ENCODE measurements at places on chromosomes 1 and 21. TPM values are rescaled to one million over a fixed set of nuclear protein-coding genes. Genes with fewer than 3 reads are reported as not detected.

- peak; percentile 58 for DNase-seq
Measured at GRCh38 chr21:39715804-39716397, 29.1 kb upstream of the IGSF5 start.

DNA sequence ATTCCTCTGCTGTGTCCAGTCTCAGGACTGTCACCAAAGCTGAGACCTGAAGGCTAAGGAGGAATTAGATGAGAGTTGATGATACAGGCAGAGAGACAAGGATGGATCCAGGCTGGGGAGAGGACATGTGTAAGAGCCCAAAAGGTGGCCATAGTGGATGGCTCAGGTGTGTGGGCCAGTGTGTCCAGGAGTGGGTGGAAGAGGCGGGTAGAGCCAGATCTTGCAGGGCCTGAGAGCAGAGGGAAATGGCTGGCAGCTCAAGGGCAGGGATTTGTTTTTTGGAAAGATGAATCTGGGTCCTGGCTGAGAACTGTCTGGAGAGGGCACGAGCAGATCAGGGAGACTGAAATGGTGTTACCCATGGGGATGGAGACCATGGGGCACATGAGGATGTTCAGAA is 38.1 kb downstream of the AZIN2 start:
- DNase-seq, result no peak

DNA sequence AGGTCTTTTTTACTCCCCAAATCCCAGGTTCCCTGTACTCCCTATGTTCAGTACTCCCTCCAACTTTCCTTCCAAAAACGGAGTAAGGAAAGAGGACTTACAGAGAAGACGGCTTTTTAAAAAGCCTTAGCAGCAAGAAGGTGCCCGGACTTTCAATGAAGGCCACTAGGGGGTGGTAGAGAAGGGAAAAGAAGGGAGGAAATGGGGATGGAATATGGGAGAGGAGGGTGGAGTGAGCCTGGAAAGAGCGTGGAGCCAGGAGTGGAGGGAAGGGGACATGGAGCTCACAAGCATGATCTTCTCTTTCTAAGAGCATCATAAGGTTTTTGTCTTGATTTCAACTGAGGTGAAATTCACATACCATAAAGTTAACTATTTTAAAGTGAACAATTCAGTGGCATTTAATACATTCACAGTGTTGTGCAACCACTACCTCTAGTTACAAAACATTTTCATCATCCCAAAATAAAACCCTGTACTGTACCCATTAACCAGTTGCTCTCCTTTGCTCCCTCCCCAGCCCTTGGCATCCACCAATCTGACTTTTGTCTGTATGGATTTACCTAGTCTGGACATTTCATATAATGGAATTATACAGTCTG is 129.9 kb downstream of the ZNF281 start:
- DNase-seq, result peak; percentile 77

DNA sequence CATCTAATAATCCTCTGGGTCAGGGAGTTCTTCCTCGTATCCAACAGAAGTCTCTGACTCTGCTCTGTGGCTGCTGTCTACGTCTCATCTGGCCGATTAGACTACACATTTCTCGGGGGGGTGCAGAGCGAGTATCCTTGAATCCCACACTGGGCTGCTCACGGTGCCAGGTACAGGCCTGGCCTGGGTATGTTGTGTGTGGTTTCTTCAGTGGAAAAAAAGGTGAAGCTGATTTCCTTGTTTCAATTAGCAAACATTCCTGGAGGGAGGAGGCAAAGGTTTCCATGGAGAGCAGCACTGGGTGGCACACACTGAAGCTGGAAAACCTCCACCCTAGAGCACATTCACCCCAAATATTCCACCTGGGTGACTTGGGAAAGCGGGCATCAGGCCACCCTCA is 2.0 kb upstream of the RAB7B start:
- DNase-seq, result no peak

DNA sequence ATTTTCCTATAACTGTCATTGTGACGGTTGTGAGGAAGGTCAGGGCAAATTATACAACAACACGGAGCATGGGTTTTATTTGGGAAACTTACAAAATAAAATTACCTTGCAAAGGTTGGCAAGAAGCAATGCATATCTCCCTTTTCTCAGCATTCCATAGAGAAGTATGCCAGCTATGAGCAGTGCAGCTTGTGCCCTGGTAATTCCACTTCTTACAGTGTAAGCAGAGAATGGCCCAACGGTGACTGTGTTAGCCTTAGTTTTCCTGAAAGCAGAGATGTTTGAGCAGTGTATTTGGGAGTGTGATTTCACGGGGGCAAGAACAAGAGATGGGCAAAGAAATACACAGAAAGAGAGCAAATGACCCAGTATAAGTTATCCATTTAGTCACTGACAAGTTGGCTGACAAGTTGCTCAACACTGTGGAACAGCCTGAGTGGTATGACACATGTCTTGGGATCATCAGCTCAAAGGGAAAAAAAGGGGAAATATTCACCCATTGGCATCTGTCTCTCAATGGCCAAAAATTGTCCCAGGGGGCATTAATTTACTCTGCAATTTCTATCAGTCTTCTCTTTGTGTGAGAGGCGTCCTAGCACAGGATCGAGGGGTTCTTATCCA is 210.9 kb upstream of the NRIP1 start:
- no peak for DNase-seq

DNA sequence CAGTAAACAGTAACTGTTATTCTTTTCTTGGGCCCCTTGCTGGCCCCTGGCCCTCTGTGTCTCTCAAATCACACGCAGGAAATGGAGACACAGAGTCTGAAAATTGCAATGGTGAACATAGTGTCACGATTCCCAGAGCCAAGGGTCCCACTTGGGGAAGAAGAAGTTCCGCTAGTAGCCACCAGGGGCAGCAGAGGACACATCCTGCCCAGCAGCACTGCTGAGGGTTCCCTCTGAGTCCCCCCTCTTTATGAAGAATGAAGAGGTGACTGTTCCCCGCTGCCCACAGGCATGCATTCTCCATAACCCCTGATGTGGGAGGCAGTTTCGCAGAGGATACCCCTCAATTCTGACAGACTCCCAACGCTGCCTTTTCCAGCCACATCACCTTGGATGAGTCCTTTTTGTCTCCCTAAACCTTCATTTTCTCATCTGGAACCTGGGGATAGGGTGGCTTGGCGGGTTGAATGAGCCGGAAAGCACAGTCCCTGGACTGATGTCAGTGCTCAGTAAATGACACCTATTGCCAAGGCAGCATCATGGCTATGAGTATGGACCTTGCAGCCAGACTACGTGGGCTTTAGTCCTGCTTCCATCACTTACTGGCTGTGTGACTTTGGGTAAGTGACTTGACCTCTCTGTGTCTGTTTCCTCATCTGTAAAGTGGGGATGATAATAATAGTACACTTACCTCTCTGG is 238.0 kb upstream of the TMEM51 start:
- peak; percentile 66 for DNase-seq

DNA sequence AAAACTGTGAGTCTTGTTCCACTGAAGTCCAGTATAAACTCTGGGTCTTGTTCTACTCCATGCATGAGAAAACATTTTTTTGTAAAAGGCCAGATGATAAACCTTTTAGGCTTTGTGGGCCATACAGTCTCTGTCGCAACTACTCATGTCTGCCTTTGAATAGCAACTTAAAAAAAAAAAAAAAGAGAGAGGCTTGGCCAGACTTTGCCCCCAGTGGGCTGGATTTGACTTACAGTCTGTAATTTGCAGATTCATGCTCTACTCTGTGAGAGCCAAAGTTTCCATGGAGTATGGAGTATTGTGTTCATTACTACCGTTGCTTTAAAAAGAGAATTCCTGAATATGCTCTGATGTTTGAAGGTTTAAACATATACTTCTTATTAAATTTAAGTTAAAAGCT is 654.9 kb upstream of the PKN2 start:
- peak; percentile 62 for DNase-seq

DNA sequence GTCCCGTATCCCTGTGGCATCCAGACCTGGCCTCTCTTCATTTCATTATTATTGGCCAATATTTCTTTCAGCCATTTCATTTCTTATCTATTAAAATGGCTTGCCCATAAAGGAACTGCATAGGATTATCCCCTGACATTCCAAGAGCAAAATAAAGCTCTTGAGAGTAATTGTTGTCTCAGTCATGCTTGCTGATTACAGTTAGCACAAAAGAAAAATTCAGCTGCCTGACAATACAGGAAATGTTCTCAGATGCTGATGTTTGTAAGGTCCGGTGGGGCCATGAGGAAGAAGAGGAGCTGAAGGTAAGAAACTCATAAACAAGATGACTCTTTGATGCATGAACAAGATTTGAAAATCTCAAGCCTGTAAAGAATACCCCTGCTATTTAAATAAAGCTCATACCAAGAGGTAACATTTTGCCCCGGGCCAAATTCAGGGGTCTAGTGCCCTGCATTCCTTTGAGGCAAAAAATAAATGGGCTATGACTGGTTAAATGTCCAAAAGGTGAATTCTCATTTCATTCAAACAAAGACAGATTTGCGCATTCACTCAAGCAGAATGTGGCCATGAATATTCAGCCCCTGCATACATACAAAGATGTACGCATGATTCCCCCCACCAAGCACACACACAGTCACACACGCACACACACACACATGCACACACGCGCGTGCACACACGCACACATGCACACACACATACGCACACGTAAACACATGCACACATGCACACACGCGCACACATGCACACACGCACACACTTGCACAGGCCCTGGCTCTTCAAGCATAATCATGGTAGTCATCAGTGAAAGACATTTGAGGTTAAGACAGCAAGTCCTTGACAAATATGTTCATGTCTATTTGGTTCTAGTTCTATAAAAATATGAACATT is 44.8 kb downstream of the KCNJ15 start:
- DNase-seq, result no peak

- DNase-seq, result no peak
Measured at GRCh38 chr21:45079351-45079750, 5.0 kb downstream of the ADARB1 start.

DNA sequence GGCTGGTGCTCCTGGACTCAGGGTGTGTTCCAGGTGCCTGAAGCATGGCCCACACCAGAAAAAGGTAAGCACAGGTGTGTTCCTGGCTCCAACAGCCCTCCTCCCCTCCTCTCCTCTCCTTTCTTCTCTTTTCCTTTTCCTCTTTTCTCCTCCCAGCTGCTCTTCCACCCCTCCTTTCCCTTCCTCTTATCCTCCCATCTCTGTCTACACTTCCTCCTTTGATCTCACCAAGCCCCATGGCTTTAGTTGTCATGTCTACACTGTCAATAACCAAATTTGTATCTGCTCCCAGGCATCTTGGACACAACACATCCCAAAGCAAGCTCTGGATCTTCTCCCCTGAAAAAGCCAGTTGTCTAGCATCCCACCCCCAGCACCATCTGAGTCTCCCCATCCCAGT is 56.7 kb upstream of the LAPTM5 start:
- no peak for DNase-seq

- DNase-seq, result no peak
Measured at GRCh38 chr21:25556091-25556490, 51.2 kb downstream of the MRPL39 start.

DNA sequence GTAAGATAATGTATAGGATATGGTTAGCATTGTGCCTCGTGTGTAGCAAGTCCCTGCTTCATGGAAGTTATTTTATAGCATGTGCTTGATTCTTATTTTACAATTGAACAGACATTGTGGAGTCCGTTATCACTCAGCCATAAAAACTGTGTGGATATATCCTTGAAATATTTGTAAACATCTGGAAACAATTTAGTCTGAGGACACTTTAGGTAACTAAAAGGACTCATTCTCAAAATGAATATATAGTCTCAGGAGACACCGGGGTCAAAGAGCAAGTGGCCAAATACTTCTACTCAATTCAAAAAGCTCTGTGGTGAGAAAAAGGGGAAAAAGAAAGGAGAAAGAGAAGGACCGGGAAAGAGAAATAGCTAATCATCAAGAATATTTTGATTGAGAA is 23.7 kb downstream of the PRRX1 start:
- no peak for DNase-seq

- DNase-seq, result peak; percentile 32
Measured at GRCh38 chr21:33433425-33434114, 30.4 kb downstream of the IFNGR2 start.

DNA sequence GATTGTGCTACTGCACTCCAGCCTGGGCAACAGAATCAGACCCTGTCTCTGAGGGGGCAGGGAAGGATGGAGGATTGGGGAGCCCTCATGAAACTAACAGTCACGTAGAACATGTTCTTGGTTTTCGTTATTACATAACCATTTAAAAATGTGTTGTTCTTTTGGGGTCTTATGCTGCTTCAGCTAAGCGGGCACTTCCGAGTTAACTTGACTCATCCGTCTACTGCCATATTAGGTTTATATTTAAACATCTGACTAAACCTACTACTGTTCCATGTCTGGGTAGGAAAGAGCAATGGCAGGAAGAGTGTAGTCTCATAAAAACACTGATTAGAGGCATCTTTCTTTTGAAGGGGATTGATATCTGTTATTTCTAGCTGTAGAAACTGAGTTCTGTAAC is 59.5 kb upstream of the BMP8A start:
- DNase-seq, result no peak

RUNX1 gene
- total RNA-seq, result 0.11 TPM

USH2A gene
- total RNA-seq, result not detected

SYT2 gene
- total RNA-seq, result 0.92 TPM

UBASH3A gene
- not detected for total RNA-seq

PTGFR gene
- total RNA-seq, result 0.81 TPM

GRIK3 gene
- 0.17 TPM for total RNA-seq

BTBD19 gene
- 10.3 TPM for total RNA-seq

CRYAA gene
- total RNA-seq, result not detected

GPR89A gene
- 31.3 TPM for total RNA-seq
